ENCODE measurements at places on chromosomes 5 and 9. TPM values are rescaled to one million over a fixed set of nuclear protein-coding genes. Genes with fewer than 3 reads are reported as not detected.

GRCh38 chr5:3911773-3912172, 316.1 kb downstream of the IRX1 start:
- no peaks in the 10 kb centered on the region for H3K36me3 ChIP-seq
- no peaks in the 10 kb centered on the region for H3K27me3 ChIP-seq
- H3K4me1 ChIP-seq = no peaks in the 10 kb centered on the region
- H3K27ac ChIP-seq = no peak overlapping the region
- H3K4me3 ChIP-seq = no peak overlapping the region

DNA sequence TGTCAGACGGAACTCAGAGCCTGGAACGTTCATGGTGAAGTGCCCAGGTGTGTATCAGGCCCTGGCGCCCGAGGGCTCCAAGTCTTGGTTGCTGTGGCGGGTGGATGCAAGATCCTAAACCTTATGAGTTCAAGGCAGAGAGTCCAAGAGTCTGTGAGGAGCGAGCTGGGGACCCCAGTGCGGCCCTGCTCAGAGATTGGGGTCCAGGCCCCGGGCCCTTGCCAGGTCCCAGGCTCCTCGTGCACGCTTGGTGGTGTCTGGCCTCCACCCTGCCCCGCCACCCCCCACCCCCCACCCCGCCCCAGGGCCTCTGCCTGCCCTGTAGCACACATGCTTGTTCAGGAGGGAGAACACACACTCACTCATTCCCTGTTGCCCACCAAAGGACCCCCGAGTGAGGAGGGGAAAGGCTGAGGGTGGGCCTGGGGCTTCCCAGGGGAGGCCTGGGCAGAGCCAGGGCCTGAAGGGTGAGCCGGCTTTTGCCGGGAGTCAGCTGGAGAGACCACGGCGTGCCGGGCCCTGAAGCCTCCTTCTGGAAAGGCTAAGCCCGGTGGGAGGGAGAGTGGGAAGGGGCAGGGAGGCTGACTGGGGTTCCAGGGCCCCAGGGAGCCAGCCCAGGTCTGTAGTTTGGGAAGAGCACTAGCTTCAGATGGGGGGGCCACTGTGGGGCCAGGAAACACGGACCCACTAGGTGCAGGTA, 37.1 kb downstream of the FAM163B start:
- H3K36me3 ChIP-seq = no peaks in the 10 kb centered on the region
- H3K27ac ChIP-seq = no peak overlapping the region
- DNase-seq = no peak
- H3K4me3 ChIP-seq = no peak overlapping the region
- no peaks in the 10 kb centered on the region for H3K4me1 ChIP-seq

DNA sequence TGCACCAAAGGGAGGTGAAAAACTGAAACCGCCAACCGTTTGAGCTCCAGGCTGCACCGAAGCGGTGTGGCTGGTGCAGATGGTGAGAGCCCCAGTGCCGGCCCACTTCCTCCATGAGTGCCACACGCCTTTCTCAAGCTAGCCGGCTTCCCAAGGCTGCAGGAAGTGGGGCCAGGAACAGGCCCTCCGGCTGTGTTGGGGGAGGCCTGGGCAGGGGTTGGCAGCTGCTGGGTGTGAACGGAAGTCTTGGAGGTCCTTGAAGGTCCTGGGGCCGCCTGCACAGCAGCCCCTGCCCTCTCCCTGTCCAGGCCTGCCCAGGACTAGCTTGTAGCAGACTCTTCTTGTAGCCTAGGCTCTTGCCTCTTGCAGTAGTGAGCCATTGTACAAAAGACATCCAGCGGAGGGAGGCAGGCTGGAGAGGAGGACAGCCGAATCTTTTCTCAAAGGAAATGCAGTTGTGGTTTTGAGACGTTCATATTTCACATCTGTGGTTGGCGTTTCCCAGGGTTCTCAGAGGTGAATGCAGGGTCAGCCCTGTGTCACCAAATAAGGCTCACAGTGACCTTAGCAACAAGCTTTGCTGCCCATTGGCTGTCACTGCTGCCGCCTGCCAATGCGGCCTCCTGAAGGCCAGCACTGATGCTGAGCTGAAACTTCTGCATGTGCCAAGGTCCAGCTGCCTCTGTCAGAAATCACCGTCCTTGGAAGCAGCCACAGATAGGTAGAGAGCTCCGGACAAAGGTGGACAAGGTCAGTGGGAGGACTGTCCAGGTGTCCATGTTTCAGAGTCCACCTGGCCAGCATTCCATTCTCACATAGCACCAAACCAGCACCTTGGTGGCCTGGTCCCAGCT, 23.9 kb downstream of the IRF1 start:
- H3K4me3 ChIP-seq = peak overlapping the region; percentile 34
- H3K4me1 ChIP-seq = peaks cover 88% of the 10 kb centered on the region
- DNase-seq = peak; percentile 59
- peak overlapping the region; percentile 73 for H3K27ac ChIP-seq

GRCh38 chr9:18826248-18826647, 206.8 kb downstream of the SAXO1 start:
- peaks cover 5% of the 10 kb centered on the region for H3K4me1 ChIP-seq
- H3K4me3 ChIP-seq = no peak overlapping the region
- no peak overlapping the region for H3K27ac ChIP-seq
- no peak for DNase-seq

GRCh38 chr9:133987946-133988665, 4.0 kb downstream of the VAV2 start:
- H3K4me3 ChIP-seq = no peak overlapping the region
- H3K4me1 ChIP-seq = peaks cover 13% of the 10 kb centered on the region
- peaks cover 7% of the 10 kb centered on the region for H3K27me3 ChIP-seq
- H3K27ac ChIP-seq = no peak overlapping the region

- H3K36me3 ChIP-seq = no peaks in the 10 kb centered on the region
- H3K4me3 ChIP-seq = no peak overlapping the region
- no peak overlapping the region for H3K27ac ChIP-seq
- no peaks in the 10 kb centered on the region for H3K27me3 ChIP-seq
- no peaks in the 10 kb centered on the region for H3K4me1 ChIP-seq
These were observed 291.6 kb downstream of the TLE1 start for GRCh38 chr9:81397481-81398381.

The ERBIN gene
- total RNA-seq = 94.7 TPM

The CDC37L1 gene
- 53.4 TPM for total RNA-seq

The PCDHGB4 gene
- not detected for total RNA-seq

The ZDHHC11B gene
- 15.1 TPM for total RNA-seq

The PCDHGA5 gene
- total RNA-seq = not detected

The NEURL1B gene
- total RNA-seq = 0.08 TPM
